Activated CD4-positive, alpha-beta T cell treated with anti-CD3 and anti-CD28 coated beads, Interleukin-2, amount 50 U/mL, for 1 hour (primary cell): ENCODE measurements at places on chromosomes 4 and X.

GRCh38 chr4:124710015-124710741 is 2.4 kb downstream of the ANKRD50 start:
- no peak for DNase-seq

DNA sequence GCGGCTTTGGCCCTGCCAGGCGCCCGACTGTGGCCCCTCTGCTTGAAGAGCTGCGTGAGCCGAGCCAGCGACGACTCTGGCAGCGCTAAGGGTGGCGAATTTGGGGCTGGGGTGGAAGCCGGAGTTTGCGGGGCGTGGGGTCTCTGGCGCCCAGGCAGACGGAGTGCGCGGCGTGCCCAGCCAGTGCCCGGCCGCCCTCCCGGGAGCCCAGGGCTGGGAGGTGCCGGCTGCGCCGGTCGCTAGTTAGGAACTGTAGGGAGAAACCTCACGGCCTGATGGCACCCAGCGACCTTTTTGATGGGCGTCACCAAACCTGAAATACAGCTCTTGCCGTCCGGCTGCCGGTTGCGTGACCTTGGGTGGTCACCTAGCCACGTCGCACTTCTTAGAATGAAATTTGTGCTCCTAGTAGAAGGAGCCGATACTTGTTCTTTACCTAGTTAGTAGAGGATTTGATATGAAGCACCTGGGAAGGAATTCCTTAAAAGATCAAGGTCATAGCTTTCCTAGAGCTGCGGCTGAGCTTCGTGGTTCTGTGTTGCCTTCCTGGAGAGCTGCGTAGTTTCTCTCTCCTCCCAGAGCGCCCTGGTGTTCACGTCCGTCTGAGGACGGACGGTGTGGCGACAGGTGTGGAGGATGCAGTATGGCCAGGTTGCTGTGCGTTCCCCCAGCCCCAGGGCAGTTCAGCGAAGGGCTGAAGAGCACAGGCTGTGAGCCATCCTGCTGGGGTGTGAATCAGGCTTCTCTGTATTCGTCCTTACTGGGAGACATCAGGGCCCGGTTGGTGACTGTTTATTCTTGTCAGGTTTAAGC is 680 bp downstream of the MAEA start:
- no peak for DNase-seq

DNA sequence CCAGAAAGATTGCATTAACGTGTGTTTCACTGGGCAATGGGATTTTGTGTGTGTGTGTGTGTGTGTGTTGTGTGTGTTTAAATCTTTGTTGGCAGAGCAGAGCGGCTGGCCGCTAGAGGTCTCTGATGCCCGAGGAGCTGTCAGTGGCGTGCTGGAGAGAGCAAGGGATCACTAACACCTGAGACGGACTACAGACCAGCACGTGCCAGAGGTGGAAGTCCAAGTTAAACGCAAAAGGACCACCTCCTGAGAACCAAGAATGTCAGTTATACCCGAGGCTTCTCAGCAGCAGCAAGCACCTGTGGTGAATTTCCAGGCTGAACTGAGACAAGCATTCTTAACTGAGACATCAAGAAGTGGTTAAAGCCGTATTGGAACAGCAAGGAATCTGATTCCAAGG is 9.0 kb upstream of the SLC25A14 start:
- peak; percentile 28 for DNase-seq

DNA sequence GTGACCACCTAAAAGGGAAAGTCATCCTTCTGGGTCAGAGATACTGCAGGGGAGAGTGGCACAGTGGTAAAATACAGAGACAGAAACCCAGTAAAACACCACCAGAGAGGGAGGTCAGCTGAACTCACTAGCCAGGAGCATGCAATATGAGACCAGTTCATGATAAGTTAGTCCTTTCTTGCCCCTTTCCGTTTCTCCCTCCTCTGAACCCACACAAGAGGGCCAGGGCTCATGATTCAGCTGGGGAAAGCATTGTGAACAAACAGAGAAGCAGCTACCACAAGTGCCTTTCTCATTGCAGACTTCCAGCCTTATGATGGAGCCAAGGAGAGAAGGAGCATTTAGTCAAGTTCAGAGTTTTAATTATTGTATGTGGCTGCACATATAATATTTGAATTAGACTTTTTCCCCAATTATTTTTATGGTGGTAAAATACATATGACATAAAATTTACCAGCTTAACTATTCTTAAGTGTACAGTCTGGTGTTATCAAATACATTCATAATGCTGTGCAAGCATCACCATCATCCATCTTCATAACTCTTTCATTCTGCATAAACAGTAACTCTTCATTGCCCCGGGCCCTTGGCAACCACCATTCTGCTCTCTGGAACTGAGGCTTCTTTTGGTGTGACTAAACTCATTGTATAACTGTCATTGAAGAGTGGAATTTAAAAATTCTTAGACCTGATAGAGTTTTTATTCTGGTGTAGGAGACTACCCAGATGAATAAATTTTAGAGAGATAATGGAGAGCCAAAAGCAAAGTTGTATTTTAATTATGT is 114.6 kb downstream of the DDIT4L start:
- no peak for DNase-seq

- no peak for DNase-seq
These were observed 22.6 kb downstream of the NAP1L5 start for GRCh38 chr4:88674979-88675378.

DNA sequence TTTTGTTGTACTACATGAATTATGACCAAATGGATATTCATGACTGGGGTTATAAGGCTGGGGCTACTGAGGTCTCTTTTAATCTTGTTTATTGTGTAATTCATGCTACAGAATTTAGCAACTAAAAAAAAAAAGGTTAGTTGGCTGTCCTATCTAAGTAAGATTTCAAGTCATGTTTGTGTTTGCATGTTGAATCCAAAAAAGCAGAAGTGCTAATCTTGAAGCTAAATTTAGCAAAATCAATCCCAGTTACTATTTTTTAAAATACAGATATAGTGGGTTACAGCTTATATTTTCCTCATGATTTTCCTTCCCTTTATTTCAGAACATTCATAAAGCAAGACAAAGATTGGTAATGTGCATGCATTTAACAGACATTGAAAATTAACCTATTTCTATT is 19.4 kb downstream of the MTMR1 start:
- DNase-seq = no peak
